ENCODE measurements at places on chromosomes 2 and 18. TPM values are rescaled to one million over a fixed set of nuclear protein-coding genes. Genes with fewer than 3 reads are reported as not detected.

GRCh38 chr2:206936843-206937230, 2.5 kb upstream of the CPO start:
- DNase-seq: no peak

CROCC2 gene
- total RNA-seq: not detected

GRCh38 chr2:55140316-55141219, 90.3 kb upstream of the RTN4 start:
- no peak for DNase-seq

GRCh38 chr2:207417301-207417718, 112.5 kb upstream of the CREB1 start:
- no peak for DNase-seq

All from pulmonary artery endothelial cell (primary cell).